ENCODE measurements at places on chromosomes 5 and 9.
A peak's percentile ranks its signal among the peaks of the same experiment; 100 is the strongest.

DNA sequence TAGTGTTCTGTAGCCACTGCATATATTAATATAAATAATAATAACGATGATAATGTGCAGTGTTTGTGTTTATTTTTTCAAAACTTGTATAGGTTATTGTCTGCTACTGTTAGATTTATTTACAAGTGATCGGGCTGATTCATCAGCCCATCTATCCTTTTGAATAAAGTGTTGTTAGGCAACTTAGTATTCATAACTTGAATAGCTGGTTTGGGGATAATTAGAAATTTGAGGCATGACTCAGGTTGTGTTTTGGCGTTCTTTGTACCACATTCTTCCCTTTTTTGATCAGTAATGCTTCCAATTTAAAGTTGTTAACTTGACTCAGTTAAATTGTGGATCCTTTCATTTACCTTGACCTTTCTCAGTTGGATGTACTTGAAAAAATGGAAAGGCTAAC lies 69.7 kb downstream of the FOCAD start:
- peak; percentile 70 for DNase-seq
- no peaks in the 10 kb centered on the region for H3K36me3 ChIP-seq
- no peak overlapping the region for H3K4me3 ChIP-seq

DNA sequence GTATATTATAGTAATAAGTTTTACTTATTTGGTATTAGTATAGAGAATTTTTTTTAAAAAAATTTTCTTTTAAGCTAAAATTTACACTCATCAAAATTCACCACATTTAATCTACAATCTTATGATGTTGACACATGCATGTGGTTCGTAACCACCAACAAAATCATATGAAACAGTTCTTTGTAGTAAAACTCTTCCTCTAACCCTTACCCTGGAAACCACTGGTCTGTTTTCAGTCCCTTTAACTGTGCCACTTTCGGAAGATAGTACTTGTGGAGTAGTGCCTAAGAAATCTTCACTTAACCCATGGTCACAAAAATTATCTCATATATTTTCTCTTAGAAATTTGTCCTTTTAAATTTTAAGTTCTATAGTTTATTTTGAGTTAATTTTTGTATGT lies 1498.8 kb downstream of the MAT2B start:
- no peaks in the 10 kb centered on the region for H3K36me3 ChIP-seq
- no peak overlapping the region for H3K4me3 ChIP-seq
- no peaks in the 10 kb centered on the region for H3K27me3 ChIP-seq
- H3K4me1 ChIP-seq, result no peaks in the 10 kb centered on the region
- H3K27ac ChIP-seq, result no peak overlapping the region
- DNase-seq, result no peak

DNA sequence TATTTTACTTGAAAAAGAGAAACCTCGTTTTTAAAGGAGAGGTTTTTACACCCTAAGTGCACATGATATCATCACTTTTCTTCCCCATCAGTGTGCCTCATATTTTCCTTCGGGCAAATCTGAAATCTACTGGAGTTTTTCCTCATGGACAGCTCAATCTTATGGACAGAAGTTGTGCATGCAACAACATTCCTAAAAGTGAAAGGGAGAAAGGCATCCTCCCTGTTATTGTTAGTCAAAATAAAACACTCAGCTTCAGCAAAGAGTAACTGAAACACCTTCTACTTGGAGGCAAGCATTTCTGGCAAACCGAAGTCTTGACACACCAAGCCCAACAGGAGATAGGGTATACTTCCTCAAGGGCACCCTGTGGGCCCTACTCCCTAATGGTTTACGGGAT lies 217.9 kb downstream of the BNC2 start:
- no peak overlapping the region for H3K27ac ChIP-seq
- no peak for DNase-seq
- H3K27me3 ChIP-seq, result no peaks in the 10 kb centered on the region
- H3K36me3 ChIP-seq, result no peaks in the 10 kb centered on the region

- no peaks in the 10 kb centered on the region for H3K4me1 ChIP-seq
- H3K27me3 ChIP-seq, result no peaks in the 10 kb centered on the region
- no peak for DNase-seq
Measured at GRCh38 chr5:113804943-113805342, 291.4 kb downstream of the YTHDC2 start.

DNA sequence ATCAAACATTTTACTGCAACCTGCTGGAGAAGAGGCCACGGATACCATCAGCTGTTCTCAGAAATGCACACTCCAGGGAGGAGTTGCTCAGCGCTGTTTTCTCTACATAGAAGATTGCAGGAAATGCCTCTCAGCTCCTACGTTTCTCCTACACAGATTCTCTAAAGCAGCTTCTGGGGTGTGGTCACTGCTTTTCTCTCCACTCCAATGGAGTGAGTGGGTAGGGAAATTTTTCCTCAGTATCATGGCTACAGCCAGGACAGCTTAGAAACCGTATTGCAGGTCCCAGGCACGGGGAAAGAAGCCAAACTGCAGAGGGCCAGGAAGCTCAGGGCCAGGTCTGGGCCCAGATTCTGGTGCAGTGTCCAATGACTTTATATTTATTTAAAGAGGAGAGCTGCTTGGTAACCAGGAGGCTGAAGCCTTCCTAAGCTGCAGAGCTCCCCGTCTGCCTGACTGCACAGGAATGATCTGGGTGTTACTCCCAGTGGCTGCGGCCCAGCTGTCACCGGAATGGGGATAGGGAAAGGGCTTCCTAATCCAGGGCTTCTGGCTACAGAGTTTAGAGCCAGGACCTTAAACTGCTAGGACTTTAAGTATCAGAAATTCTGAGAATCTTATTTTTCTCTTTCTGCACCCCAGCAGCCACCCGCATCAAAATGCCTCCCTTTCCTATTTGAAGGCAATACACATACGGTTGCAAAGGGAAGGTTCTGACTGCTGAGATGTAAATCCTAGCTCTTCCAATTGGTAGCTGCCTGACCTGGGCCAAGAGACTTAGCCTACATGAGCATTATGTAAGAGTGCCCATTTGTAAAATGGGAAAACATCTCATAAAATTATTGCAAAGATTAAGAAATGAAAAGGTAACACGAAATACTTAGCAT lies 1.4 kb upstream of the SPTAN1 start:
- peak overlapping the region; percentile 88 for H3K27ac ChIP-seq
- no peaks in the 10 kb centered on the region for H3K27me3 ChIP-seq
- H3K4me1 ChIP-seq, result peaks cover 21% of the 10 kb centered on the region
- H3K4me3 ChIP-seq, result peak overlapping the region; percentile 52

DNA sequence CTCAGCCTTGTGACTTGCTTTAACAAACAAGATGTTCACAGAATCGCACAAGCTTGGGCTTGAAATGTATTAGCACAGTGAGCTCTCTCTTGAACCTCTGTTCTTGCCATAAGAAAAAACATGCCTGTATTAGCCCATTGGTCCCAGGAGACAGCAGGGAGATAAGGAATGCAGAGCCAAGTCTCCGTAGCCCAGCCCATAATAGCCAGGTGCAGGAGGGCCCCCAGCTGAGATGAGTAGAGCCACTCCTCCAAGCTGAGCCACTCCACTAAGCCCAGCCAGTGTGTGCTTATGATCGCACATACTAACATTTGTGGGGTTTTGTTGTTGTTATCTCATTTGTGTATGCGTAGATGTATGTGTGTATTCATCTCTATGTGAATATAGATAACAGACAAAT lies 21.6 kb upstream of the SVEP1 start:
- H3K27ac ChIP-seq, result no peak overlapping the region
- no peaks in the 10 kb centered on the region for H3K27me3 ChIP-seq
- no peak overlapping the region for H3K4me3 ChIP-seq
- H3K4me1 ChIP-seq, result no peaks in the 10 kb centered on the region

DNA sequence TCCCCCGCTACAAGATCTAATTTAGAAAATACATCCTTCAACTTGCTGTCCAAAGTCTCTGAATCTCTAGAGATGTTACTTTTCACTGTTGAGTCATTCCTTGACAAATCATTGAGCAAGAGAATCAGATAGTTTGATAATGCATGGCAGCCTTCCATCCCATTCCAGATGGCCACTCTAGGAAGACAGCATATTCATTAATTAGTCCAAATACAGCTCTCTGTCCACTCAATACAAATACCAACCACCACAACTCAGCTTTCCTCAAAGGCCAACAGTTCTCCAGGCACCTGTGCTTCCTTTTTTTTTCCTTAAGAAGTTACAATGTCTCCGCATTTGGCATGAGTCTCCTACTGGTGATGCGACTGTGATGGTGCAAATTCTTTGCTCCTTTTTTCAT lies 72.3 kb downstream of the DROSHA start:
- peaks cover 1% of the 10 kb centered on the region for H3K36me3 ChIP-seq
- no peaks in the 10 kb centered on the region for H3K4me1 ChIP-seq
- H3K27ac ChIP-seq, result no peak overlapping the region
- H3K27me3 ChIP-seq, result no peaks in the 10 kb centered on the region
- DNase-seq, result no peak

Data from fibroblast of lung (primary cell).